ENCODE measurements at places on chromosomes 11 and 22. TPM values are rescaled to one million over a fixed set of nuclear protein-coding genes. Genes with fewer than 3 reads are reported as not detected.
A peak's percentile ranks its signal among the peaks of the same experiment; 100 is the strongest.

- no peaks in the 10 kb centered on the region for H3K36me3 ChIP-seq
- H3K4me3 ChIP-seq, result no peak overlapping the region
- DNase-seq, result no peak
- H3K27ac ChIP-seq, result no peak overlapping the region
- H3K27me3 ChIP-seq, result peaks cover 48% of the 10 kb centered on the region
Observed at GRCh38 chr11:281486-282161, 3.4 kb downstream of the NLRP6 start.

DNA sequence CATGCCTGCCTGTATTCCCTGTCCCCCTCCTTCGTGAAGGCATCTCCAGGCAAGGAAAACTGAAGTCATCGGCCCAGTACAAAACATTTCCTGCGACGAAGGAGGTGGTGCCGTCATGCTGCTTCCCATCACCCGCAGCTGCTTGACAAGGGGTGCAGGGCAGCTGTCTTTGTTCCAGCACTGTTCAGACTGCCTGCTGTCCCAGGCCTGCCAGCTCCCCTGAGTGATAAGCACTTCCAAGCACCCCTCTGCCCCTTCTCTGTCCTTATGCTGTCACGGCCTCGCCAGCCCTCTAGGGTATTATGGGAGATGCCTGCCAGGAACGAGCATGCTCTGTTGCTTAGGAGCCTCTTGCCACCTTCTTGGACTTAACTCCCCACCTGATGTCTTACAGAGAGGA is 37.1 kb upstream of the BSX start:
- no peak for DNase-seq
- H3K36me3 ChIP-seq, result no peaks in the 10 kb centered on the region
- peaks cover 9% of the 10 kb centered on the region for H3K27me3 ChIP-seq

GRCh38 chr11:130608287-130608686 is 159.8 kb downstream of the ADAMTS15 start:
- H3K27ac ChIP-seq, result no peak overlapping the region
- H3K36me3 ChIP-seq, result no peaks in the 10 kb centered on the region
- no peaks in the 10 kb centered on the region for H3K27me3 ChIP-seq

GRCh38 chr11:126115127-126115495 is 52.4 kb upstream of the CDON start:
- H3K36me3 ChIP-seq, result no peaks in the 10 kb centered on the region
- H3K4me3 ChIP-seq, result no peak overlapping the region
- H3K27ac ChIP-seq, result no peak overlapping the region
- H3K27me3 ChIP-seq, result no peaks in the 10 kb centered on the region
- no peak for DNase-seq
- H3K4me1 ChIP-seq, result peaks cover 11% of the 10 kb centered on the region

Gene DDI1
- not detected for total RNA-seq

Gene MYEOV
- 1.4 TPM for total RNA-seq

- peaks cover 14% of the 10 kb centered on the region for H3K4me1 ChIP-seq
- no peaks in the 10 kb centered on the region for H3K36me3 ChIP-seq
- H3K27ac ChIP-seq, result peak overlapping the region; percentile 53
- no peak overlapping the region for H3K4me3 ChIP-seq
Observed at GRCh38 chr11:99505831-99506230, 485.1 kb downstream of the CNTN5 start.

DNA sequence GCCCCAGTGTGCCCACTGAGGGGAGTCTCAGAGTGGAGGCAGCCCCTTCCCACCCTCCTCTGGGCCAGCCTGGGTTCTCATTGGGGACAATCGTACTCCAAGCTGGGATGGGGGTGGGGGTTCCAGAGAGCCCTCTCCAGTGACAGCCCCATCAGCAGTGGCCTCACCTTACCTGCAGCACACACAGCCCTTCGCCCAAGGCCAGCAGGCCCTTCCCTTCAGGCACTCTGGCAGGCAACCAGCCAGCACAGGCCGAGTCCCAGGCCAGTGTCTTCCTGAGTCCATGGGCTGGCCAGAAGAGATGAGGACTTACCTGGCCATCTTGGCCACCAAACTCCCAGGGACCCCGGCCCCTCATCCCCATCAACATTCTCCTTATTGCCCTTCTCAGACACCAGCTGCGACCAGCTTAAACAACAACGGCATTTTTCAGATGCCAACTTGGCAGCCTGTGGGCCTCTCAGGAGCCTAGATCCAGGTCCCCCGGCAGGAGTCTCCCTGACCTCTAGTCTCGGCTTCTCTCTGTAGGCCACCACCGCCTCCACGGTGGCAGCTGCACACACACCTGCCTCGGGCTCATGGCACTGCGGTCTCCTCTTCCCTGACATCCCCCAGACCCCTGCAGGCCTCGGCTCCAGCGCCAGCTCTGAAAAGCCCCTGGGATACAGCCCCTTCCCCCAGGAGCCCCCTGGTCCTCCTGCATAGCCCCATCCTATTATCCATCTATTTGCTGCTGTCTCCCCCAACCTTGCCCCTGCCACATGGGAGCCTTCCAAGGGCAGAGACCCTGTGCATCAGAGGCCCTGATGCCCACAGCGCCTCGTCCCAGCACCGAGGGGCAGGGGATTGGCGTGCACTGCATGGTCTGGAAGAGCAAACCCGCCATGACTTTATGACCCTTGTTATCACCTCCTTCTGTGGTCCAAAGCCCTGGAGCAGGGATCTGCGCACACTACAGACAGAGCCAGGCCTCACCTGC is 111.2 kb upstream of the FGF3 start:
- peaks cover 24% of the 10 kb centered on the region for H3K27me3 ChIP-seq
- H3K27ac ChIP-seq, result no peak overlapping the region
- H3K36me3 ChIP-seq, result no peaks in the 10 kb centered on the region
- H3K4me3 ChIP-seq, result no peak overlapping the region
- DNase-seq, result peak; percentile 6

Gene PELI3
- total RNA-seq, result 6.7 TPM

DNA sequence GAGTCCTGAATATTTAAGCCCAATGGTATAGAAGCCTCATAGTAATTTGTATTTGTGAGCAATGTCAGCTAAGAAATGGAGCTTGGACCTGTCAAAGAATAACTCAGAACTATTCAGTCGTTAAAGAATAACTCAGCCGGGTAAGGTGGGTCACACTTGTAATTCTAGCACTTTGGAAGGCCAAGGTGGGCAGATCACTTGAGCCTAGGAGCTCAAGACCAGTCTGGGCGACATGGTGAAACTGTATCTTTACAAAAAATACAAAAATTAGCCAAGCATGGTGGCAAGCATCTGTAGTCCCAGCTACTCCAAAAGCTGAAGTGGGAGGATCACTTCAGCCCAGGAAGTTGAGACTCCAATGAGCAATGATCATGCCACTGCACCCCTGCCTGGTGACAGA is 1526.5 kb downstream of the LRRC4C start:
- no peak overlapping the region for H3K27ac ChIP-seq
- no peak overlapping the region for H3K4me3 ChIP-seq
- peaks cover 9% of the 10 kb centered on the region for H3K27me3 ChIP-seq
- no peak for DNase-seq
- no peaks in the 10 kb centered on the region for H3K4me1 ChIP-seq
- H3K36me3 ChIP-seq, result peaks cover 48% of the 10 kb centered on the region

Gene NADSYN1
- 43.4 TPM for total RNA-seq

Gene NPAS4
- 0.44 TPM for total RNA-seq

Gene C11orf87
- 0.23 TPM for total RNA-seq

Gene ARHGAP20
- total RNA-seq, result 0.07 TPM

Gene TESMIN
- total RNA-seq, result 91.9 TPM

- H3K27me3 ChIP-seq, result no peaks in the 10 kb centered on the region
- H3K4me1 ChIP-seq, result peaks cover 9% of the 10 kb centered on the region
- no peak overlapping the region for H3K4me3 ChIP-seq
- no peaks in the 10 kb centered on the region for H3K36me3 ChIP-seq
Observed at GRCh38 chr11:17905477-17905876, 107.4 kb downstream of the SERGEF start.

GRCh38 chr11:47137476-47137875 is 39.2 kb downstream of the ARFGAP2 start:
- peaks cover 4% of the 10 kb centered on the region for H3K36me3 ChIP-seq
- no peaks in the 10 kb centered on the region for H3K27me3 ChIP-seq
- H3K27ac ChIP-seq, result no peak overlapping the region
- H3K4me3 ChIP-seq, result no peak overlapping the region
- peaks cover 3% of the 10 kb centered on the region for H3K4me1 ChIP-seq

- no peak overlapping the region for H3K4me3 ChIP-seq
- no peak for DNase-seq
- peaks cover 17% of the 10 kb centered on the region for H3K4me1 ChIP-seq
- no peaks in the 10 kb centered on the region for H3K36me3 ChIP-seq
Observed at GRCh38 chr11:105906517-105906916, 115.5 kb downstream of the MSANTD4 start.

GRCh38 chr11:130915603-130916237 is 559 bp downstream of the SNX19 start:
- DNase-seq, result no peak
- no peak overlapping the region for H3K27ac ChIP-seq
- peaks cover 8% of the 10 kb centered on the region for H3K36me3 ChIP-seq

Gene UPK3A
- 0.23 TPM for total RNA-seq

Gene UEVLD
- 7.5 TPM for total RNA-seq

Gene CEP126
- 2.4 TPM for total RNA-seq

GRCh38 chr11:131661132-131661531 is 290.7 kb downstream of the NTM start:
- DNase-seq, result no peak
- H3K4me1 ChIP-seq, result peaks cover 73% of the 10 kb centered on the region
- H3K36me3 ChIP-seq, result no peaks in the 10 kb centered on the region
- no peaks in the 10 kb centered on the region for H3K27me3 ChIP-seq
- no peak overlapping the region for H3K4me3 ChIP-seq

Gene TEF
- total RNA-seq, result 12.0 TPM

Gene OR4A16
- not detected for total RNA-seq

- no peak within 1 kb of the TSS for H3K27ac ChIP-seq
- DNase-seq, result no peak
- no peaks in the 10 kb centered on the region for H3K36me3 ChIP-seq
- no peaks in the 10 kb centered on the region for H3K27me3 ChIP-seq
- peaks cover under 1% of the 10 kb centered on the region for H3K4me1 ChIP-seq
Observed at GRCh38 chr11:19201737-19202605, at the start of gene CSRP3. CSRP3 (minus strand) TSS chr11:19201983; CDS start chr11:19192448, 9,535 bp downstream.

DNA sequence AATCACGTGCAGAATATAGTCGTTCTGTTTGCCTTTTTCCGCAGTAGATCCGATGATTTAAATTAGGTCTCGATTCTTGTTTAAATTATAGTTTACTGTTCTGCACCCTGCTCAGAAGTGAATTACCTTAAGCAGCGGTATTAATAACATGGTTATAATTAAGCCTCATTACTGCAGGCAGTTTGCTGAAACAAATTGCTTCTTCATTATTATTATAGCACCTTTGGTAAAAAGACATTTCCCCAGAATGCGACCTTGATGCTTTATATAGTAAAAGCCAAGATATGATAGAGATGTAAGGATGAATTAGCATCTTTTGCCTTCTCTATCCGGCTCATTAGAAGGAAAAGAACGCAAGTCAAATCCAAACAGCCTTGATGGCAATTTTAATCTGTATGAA is 625.2 kb upstream of the CADM1 start:
- H3K36me3 ChIP-seq, result no peaks in the 10 kb centered on the region
- H3K27ac ChIP-seq, result no peak overlapping the region
- no peaks in the 10 kb centered on the region for H3K4me1 ChIP-seq
- H3K27me3 ChIP-seq, result no peaks in the 10 kb centered on the region
- no peak overlapping the region for H3K4me3 ChIP-seq

DNA sequence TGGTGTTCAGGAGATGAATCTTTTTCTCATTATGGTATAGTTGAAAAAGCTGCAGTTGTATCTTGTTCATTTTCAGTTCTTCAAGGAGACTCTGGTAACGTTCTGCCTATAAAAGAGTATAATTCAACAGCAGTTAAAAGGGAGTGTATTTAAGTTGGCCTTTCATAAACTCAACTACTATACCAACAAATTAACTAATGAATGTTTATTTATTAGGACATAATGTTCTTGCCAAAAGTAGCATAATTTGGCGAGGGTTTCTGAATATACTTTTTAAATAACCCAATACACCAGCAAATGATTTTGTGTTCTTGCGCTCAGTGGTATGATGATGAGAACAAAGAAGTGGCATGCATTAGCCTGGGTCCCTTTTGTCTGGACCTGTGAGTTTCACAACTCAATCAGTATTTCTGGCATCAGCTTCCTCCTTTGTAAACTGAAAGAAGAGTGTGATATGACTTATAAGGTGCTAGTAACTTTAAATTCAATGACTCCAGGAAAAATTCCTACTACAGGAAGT is 10.9 kb downstream of the SMC1B start:
- H3K4me3 ChIP-seq, result no peak overlapping the region
- no peak for DNase-seq
- peaks cover 3% of the 10 kb centered on the region for H3K4me1 ChIP-seq
- H3K27ac ChIP-seq, result no peak overlapping the region

GRCh38 chr11:2526808-2527381 is 82.1 kb downstream of the KCNQ1 start:
- peak overlapping the region; percentile 53 for H3K27ac ChIP-seq
- DNase-seq, result peak; percentile 48
- no peaks in the 10 kb centered on the region for H3K36me3 ChIP-seq
- no peaks in the 10 kb centered on the region for H3K4me1 ChIP-seq
- H3K4me3 ChIP-seq, result no peak overlapping the region
- H3K27me3 ChIP-seq, result peaks cover 39% of the 10 kb centered on the region

DNA sequence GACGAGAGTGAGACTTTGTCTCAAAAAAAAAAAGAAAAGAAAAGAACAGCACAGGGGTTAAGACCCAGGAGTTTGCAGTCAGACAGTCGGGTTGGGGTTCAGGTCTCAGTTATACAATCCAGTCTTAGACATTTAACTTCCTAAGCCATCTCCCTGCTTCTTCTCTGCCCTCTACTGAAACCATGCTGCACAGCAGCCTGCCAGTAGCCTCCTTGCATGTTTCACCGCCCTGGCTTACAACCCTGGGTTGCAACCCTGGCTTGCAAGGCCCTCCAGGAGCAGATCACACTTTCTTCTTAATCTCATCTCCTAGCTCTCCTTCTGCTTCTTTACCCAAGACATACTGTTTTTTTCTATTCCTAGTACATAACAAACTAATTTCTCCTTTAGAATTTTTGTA is 5.9 kb upstream of the B3GAT3 start:
- no peak overlapping the region for H3K27ac ChIP-seq
- H3K4me3 ChIP-seq, result no peak overlapping the region
- no peaks in the 10 kb centered on the region for H3K4me1 ChIP-seq
- peaks cover 72% of the 10 kb centered on the region for H3K36me3 ChIP-seq
- no peak for DNase-seq

Gene OTUB1
- 112 TPM for total RNA-seq

Gene DDTL
- 5.8 TPM for total RNA-seq

- H3K27me3 ChIP-seq, result no peaks in the 10 kb centered on the region
- peaks cover 29% of the 10 kb centered on the region for H3K4me1 ChIP-seq
- peaks cover 5% of the 10 kb centered on the region for H3K36me3 ChIP-seq
- DNase-seq, result no peak
Observed at GRCh38 chr11:44939673-44940395, 10.8 kb downstream of the TP53I11 start.

Gene GALNT18
- 5.0 TPM for total RNA-seq

DNA sequence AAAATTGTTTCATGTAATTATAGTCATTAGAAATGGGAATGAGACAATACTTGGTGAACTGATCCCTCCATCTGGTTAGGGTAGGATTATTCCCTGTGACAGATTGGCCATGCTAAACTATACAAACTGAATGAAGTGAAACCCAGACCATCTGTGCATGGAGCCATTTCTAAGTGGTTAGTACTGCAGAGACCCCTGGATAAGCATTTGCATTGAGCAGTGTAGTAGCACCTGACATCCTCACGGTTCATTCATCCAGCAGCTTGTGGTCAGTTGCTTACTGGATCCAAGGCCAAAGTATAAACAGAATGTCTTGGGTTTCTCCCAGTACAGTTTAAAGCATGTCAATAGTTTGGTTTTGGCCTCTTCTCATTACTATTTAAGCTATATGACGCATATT is 93.8 kb upstream of the ARHGAP42 start:
- no peak overlapping the region for H3K4me3 ChIP-seq
- H3K4me1 ChIP-seq, result no peaks in the 10 kb centered on the region
- H3K27me3 ChIP-seq, result no peaks in the 10 kb centered on the region
- H3K27ac ChIP-seq, result no peak overlapping the region

GRCh38 chr11:129768356-129768755 is 47.3 kb upstream of the TMEM45B start:
- no peaks in the 10 kb centered on the region for H3K27me3 ChIP-seq
- no peak for DNase-seq
- H3K27ac ChIP-seq, result no peak overlapping the region
- H3K4me1 ChIP-seq, result peaks cover 2% of the 10 kb centered on the region
